ENCODE measurements at places on chromosomes 16 and 17.

- no peak for ATAC-seq
Measured at GRCh38 chr16:69699915-69700314, 26.4 kb downstream of the NQO1 start.

- no peak for ATAC-seq
Measured at GRCh38 chr17:83106913-83107655, 27.7 kb downstream of the METRNL start.

DNA sequence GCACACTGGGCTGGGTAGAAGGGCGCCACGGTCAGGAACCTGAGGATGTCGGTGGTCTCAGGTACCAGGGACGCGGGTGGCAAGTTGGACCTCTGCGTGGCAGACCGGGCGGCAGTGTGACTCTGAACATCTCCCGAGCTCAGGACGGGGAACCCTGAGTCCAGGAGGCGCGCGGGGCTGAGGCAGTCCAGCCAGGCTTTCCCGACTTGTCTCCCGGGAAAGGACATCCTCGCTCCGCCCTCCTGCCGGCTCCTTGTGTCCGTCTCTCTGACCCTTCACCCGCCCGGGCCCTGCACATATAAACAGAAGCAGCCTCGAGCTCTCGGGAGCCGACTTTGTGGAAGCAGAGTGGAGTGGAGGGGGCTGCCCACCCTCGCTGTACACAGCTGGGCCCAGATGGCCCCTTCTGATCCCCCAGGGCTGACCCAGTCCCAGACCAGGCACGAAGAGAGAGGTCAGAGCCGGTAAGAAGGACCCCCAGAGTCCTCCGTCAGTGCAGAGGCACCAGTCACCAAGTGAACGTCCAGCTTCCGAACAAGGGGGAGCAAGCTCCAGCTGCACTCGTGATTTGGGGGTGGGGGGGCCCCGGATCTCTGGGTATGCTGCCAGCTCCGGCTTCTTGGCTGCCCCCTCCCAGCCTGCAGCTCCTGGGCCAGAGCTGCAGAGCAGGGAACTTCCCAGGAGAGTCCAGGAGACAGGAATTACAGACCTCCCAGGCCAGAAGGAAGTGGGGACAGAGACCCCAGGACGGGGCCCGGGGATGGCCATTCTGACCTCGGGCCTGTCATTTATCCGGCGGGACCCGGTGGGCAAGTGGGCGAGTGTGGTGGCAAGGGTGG is 8.5 kb upstream of the P2RX1 start:
- no peak for ATAC-seq

- ATAC-seq = no peak
Measured at GRCh38 chr16:13823501-13823900, 96.5 kb upstream of the ERCC4 start.

DNA sequence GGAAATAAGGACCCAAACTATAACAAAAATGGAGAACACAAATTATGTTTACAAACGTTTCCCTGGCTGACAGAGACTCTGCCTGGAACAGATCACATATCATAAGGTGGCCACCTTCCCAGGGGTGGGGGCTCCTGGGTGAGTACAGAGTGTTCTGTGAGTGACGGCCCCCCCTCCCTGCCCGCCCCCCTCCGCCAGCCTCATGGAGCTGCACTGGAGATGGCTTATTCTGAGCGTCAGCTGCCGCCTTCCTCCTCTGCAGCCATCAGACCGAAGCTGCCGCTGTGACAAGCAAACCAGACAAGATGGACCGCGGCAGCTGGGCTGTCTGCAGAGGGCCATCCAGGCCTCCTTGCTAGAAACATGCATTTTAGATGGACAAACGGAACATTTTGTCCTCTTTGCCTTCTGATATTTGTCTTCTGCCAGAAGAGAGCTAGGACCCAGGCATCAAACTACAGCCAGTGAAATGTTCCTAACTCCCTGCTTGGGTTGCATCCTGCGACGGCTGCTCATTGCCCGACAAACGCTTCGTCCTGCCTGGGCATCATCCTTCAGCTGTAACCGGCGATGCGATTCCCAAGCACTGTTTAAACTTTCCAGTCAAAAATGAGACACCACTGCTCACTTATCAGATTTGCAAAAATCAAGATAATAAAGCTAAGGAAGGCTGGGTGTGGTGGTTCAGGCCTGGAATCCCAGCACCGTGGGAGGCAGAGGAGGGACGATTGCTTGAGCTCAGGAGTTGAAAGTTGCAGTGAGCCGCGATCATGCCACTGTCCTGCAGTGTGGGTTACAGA is 15.3 kb upstream of the RPTOR start:
- no peak for ATAC-seq

- ATAC-seq = no peak
Measured at GRCh38 chr17:56652628-56653027, 59.1 kb downstream of the NOG start.

DNA sequence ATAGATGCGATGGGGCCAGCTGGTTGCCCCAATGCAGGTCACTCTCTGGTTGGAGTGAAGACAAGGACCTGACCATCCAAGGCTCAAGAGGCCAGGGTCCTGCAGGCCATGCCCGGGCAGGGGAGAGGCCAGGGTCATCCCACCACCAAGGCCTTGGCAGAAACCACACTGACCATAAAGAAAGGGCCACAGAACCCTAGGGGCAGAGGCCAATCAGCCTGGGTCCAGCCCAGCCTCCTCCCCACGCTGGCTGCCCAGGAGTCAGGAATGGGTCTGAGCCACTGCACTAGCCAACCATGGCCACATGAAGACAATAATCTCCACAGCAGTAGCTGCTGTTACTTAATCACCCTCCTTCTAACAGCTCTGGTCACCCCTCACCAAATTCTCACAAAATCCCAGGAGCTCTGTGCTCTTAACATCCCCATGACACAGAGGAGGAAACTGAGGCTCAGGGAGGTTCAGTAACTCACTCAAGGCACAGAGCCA is 10.2 kb upstream of the BCAR1 start:
- no peak for ATAC-seq

DNA sequence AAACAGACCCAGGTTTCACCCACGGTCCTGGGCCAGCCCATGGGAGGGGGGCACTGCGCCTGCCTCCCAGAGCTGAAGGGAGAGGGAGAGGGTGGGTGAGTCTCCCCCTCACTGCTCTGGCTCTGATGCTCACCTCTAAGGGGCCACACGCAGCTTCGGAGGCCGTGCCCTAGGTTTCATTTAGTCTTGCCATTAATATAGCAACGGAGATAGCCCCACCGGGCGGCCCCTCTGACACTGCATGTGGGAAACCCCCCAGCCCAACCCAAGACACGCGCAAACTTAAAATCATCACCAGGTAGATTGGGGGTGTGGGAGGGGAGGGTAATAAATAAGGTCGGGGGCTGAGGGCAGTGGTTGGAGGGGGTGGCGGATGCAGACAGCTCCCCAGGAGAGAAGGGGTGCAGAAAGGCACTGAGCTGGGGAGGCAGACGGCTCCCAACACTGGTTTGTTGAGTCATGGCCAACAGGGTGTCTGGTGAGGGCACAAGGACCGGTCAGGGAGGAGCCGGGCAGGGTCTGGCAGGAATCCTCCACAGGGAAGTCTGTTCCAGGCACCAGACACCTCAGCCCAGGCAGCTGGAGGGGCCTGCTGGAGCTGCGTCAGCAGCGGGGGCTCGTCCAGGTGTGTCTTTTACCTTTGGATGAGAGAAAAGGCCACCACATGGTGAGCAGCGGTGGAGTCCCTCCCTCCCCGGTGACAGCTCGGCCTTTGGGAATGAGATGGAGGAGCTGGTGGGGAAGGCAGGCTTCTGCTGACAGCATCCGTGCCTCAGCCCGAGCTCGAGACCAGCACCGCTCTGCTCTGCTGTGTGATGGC is 32.0 kb upstream of the DOC2B start:
- no peak for ATAC-seq

DNA sequence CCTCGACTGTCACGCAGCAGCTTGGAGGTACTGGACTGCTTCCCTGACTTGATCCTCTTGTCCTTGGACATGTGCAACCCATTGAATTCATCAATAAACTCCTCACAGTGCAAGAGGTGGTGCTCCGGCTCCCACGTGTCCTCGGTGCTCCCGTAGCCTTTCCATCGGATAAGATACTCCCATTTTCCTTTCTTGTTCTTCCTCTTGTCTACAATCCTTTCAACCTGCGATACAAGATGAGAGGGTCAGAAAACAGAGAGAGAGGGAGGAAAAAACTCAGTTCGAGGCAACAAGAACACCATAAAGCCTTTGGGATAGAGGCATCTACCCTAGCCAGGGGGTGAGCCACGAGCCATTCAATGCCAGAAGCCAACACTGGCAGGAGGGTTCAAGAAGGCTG is 119.5 kb downstream of the CDYL2 start:
- ATAC-seq = no peak

- no peak for ATAC-seq
Measured at GRCh38 chr17:34055606-34056005, 199.5 kb upstream of the CCL2 start.

GRCh38 chr17:78524870-78525510 is 52.2 kb downstream of the DNAH17 start:
- ATAC-seq = peak; percentile 13

DNA sequence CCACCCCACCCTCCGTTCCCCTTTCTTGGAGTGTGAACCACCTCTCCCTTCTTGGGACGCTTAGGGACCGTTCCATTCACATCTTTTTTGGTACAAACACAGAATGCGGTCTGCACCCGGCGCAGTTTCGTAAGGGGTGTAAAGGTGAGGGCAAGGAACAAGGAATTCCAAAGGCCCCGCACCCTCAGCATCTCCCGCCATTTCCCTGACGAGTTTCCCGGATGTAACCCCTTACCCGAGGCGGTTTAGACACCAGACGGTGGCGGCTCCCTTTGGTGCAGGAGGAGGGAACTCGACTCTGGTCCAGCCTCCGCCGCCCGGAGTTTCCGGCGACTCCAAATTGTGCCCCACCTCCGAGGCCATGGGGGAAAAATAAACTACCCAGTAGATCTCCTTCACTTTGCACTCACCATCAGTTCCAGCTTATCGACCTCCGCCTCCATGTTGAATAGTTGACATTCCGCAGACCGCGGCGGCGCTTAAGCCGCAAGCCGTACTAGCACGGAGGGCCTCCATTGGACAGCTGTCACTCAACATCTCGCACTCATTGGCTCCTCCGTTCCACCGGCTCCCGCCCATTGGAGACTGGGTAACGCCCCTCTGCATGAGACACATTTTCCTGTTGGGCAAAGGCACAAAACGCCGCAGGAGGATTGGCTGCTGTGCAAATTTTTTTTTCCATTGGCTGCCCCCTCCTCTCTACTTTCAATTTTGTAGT is at the start of gene SKA2:
SKA2 (minus strand) TSS at position 466 of the 718 bp plus-strand sequence; CDS start at position 443, 23 bp downstream.
- peak; percentile 95 for ATAC-seq
